Stimulated activated CD8-positive, alpha-beta memory T cell treated with anti-CD3 and anti-CD28 coated beads, Interleukin-12 subunit alpha, Interleukin-12 subunit beta, amount 100 ng/mL, for 1 hour (primary cell): ENCODE measurements at places on chromosomes 13 and 19.

DNA sequence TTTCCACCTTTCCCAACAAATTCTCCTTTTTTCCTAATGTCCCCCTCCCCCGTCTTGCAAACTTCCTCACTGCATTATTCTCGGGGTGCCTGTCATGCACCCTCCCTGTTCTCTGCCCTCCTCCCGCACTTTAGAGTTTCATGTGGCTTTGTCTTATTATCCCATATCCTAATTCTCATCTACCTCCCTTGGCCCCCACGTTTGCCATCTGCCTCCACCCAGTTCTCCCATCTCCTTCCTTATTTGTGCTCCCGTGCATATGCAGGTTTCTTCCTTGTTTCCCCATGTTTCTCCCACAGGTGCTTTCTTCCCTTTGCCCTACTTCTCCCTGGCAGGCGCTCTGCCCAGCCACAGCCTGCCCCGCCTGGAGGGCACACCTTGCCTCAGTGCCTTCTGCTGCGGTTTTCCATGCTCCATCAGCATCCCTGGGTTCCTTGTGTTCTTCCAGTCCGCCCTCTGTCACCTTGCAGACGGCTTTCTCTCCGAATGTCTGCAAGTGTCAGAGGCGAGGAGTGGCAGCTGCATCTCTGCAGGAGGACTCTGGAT is 1.5 kb downstream of the SPATA13 start:
- DNase-seq: no peak

DNA sequence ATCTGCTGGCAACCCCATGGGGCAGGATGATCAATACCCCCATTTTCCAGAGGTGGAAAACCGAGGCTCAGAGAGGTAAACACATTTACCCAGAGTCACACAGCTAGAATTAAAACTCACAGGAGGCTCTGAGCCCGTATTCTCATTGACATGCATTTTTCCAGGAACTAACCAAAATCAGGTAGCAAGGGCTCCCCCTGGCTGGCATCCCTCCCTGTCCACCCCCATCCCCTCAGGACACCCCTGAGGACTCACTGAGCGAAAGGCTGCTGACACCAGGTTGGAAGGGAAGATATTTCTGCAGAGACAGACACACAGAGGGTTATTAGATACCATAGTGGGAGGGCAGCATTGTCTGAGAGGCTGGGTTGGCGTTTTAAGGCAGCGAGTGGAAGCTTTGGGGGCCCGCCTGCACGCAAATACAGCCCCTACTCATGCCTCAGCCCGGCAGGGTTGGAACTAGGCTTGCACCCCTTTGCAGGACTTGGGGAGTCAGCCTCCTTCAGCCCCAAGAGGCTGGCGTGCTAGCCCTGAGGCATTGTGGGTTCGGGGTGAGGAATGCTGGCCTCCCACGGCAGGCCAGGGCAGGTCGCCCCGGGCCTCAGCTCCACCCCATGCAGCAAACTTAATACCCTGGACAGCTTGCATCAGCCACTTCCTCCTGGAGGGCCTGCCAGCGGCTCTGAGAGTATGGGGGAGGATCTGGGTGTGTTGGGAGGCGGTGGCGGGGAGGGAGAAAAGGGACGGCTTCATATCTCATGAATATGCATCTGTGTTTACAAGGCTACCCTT is 3.9 kb downstream of the SLC1A5 start:
- no peak for DNase-seq

DNA sequence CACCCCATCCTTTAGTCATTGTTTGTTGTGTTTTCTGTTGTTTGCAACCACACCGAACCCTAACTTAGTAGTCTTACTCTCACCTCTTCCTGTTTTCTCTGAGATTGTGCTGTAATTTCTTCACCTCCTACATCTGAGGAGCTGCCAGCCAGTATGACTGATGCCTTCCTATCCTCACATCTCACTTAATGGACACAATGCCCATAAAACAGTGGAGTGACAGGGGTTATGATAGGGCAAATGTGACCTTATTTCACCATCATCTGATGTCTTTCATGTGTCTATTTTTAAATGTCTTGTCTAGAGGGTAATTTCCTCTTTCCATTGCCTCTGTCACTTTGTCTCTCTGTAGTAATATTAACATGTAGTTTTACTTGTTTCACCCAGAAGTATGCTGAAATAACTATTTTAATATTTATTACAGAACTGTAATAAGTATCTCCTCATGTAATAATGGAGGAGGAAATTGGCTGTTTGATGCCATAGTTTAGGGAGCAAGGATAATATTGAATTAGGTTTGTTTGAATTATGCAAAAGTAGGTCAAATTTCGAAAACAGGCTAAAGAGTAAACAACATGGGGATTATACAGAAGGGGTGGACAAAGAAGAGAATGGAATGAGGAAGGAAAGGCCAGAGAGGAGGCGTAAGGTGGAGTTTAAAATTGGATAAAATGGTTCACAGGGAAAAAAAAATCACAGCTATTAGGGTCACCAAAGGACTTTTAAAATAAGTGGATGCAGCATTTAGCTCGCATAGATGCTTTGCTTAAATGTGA is 103.5 kb upstream of the SPRY2 start:
- DNase-seq: no peak

DNA sequence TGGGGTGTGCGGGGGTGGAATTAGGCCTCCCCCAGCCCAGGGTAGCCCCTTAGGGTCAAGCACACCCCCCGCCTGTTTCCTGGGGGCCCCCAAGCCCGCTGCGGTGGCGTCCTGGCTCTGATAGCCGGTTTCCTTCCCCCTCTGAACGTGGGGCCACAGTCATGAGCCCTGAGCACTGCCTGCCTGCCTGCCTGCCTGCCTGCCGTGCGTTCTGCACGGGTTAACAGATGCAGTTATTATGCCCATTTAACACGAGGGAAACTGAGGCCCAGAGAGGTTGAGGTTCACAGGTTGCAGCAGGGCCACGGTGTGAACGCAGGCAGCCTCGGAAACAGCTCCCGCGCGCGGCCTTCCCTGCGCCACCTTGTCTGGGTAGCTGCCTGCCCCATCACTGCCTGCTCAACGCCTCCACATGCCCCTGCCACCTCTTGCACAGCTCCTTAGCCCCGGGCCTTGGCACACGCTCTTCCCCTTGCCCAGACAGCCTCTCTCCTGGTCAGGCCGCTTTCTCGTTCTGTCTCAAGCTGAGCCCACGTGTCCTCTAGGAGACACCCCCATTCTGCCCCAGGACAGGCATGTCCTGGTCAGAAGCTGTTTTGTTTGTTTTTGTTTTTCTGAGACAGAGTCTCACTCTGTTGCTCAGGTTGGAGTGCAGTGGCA is 1.2 kb upstream of the GAMT start:
- DNase-seq: no peak

DNA sequence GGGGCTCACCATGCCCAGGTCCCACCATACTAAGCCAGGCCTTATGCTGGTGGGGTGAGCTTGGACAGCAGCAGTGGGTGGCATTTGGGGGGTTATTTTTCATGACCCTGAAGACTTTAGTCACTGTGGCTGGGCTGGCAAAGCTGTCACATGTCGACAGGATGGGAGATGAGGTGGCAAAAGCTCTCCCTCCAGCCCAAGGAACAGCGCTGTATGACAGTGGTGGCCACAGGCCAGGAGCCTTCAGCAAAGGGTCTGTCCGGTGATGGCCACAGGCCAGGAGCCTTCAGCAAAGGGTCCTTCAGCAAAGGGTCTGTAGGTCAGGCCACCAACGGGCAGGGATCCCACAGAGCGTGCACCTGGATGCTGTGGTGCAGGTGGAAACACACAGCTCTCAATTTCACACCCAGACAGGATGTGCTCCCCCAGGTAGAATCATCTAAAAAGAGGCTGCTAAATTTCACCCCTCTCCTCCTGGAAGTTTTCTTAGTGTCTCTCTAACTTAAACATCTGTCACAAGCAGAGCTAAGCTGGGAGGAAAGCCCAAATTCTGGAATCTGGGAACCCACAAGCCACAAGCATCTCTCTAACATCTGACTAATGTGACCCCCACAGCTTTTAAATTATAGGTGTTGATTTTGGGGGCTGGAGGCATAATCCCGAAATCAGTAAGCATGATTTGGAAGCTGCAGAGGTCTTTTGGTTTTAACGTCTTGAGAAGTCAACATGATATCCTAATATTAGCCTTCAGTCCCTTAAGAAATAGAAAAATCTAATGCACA is 23.0 kb downstream of the COL4A1 start:
- DNase-seq: no peak

DNA sequence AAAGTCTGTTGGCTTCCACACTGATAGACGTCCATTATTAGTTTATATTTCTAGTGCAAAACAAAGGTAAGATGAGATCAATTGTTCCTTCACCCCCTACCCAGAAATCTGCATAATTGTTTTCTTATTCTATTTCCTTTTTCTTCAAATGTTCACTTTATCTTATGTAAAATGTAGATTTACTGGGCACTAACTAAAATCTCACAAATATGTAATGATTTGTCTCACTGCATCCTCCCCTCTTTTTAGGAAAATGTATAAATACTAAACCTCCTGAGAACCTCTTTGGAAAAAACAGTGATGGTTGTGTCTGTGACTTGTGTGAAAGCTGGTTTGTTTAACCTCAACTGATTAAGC is 1377.2 kb upstream of the MIR17HG start:
- no peak for DNase-seq

- DNase-seq: no peak
Observed at GRCh38 chr13:37546087-37546486, 52.5 kb downstream of the POSTN start.

DNA sequence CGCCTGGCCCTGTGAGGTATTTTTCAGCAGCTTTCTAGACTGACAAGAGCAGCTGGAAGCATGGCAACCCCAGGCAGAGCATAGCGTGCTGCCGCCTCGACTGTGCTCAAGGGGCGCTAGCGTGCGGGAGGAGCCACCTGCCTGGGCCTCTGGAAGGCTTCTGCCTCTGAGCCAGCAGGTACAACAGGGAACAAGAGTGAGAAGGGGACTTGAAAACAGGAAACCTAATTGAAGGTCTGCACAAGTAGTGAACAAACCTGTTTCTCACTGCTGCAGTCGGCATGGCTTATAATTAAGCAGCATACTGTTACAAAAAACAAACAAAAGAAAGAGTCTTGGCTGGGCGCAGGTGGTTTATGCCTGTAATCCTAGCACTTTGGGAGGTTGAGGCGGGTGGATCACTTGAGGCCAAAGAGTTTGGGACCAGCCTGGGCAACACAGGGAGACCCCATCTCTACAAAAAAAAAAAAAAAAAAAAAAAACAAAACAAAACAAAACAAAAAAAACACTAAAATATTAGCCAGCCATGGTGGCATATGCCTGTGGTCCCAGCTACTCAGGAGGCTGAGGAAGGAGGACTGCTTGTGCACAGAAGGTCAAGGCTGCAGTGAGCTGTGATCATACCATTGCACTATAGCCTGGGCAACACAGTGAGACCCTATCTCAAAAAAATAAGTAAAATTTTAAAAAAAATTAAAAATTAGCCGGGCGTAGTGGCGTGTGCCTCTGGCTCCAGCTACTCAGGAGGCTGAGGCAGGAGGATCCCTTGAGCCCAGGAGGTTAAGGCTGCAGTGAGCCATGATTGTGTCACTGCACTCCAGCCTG is 12.6 kb upstream of the GARRE1 start:
- no peak for DNase-seq

DNA sequence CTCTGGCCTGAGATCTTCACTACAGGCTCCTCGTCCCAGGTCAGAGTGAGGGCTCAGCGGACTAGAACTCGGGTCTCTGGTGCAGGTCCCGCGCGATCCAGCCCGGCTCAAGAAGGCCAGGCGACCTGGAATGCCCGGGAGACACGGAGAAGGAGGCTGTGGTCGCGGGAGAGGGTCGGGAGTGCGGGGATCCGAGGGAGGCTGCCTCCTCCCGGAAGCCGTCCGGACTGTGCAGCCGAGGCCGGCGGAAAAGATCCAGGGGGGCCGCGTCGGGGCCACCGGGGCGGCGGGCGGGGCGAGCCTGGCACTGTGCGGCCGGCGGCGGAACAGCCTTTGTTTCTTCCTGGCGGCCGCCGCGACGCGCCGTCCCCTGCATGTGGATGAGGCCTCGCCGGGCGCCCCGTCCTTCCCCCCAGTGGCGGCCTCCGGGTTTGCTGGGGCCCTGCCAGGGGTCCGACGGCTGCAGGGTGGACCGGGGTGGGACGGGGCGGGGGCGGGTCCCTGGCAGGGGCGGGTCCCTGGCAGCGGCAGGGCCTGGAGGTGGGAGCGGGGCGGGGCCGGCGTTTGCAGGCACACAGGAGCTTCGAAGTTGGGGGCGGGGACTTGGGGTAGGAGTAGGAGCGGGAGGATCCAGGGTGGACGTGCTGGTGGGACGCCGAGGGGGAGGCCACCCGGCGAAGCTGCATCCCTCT is 1.0 kb upstream of the SLC7A10 start:
- DNase-seq: no peak

- no peak for DNase-seq
Observed at GRCh38 chr19:40321566-40322270, 26.5 kb downstream of the C19orf47 start.

GRCh38 chr13:47110833-47111240 is 214.0 kb upstream of the HTR2A start:
- DNase-seq: no peak

DNA sequence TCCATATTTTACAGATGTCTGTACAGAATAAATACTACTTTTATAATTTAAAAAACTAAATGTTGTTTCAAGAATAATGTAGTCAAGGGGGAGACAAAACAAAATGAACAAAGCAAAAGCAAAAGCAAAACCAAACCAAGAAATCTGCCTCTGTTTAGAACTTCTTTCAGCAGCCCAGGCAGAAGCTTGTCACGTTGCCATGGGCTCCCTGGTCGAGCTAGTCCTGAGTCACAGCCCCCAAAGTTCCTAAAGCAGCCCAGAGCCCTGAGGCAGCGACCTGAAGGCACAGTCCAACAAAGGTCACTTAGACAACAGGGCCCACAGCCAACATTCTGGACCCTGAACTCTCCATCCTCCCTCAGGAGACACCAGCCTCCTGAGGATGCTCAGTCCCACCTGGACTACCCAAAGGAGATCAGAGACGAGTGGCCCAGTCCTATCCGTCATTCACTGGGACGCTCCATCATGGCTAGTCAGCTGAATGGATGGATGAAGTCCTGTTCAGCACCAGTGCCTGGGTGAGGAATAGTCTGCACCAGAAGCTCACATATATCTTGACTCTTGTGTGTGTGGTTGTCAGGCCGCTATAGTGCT is 41.7 kb downstream of the SIAH3 start:
- no peak for DNase-seq

GRCh38 chr13:30874111-30874510 is 32.0 kb upstream of the MEDAG start:
- no peak for DNase-seq

- peak; percentile 7 for DNase-seq
Observed at GRCh38 chr13:114268344-114269280, 12.8 kb upstream of the UPF3A start.

DNA sequence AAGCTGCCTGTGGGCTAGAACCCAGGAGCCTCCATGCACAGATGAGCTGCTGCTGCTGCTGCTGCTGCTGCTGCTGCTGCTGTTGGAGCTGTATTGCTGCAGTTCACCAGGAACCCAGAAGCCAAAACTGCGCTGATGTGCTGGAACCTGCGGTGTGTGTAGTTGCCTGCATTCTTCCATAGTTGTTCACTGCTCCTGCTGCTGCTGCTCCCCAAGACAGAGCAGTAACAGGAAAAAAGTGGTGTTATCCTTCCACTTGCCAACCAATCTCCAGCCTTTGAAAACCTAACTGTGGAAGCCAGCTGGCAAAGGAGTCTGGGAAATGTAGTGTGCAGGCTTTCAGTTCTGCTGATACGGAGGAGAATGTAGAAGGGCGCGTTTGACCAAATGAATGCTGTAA is 37.9 kb downstream of the ARHGAP35 start:
- DNase-seq: no peak
